ENCODE measurements at places on chromosomes 1 and 21.
A peak's percentile ranks its signal among the peaks of the same experiment; 100 is the strongest.

DNA sequence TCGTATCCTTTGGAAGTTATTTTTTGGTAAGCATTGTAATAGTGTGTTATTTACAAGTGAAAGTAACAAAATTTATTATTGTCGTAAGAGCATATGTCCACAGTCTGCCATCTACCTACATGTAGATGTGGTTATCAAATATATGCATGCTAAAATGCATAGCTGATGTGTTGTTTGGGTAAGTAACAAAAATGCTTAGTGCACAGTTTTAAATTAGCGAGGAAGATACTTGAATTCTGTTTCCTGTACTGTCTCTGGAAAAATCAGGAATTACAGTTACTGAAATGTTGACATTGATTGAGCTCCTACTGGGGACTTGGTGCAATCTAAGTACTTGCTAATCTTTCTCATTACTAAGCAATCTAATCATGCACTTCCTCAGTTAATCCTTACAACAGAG is 14.3 kb downstream of the WDR64 start:
- DNase-seq, result no peak

- DNase-seq, result no peak
Observed at GRCh38 chr1:224235813-224236493, 52.9 kb downstream of the DEGS1 start.

GRCh38 chr1:190001187-190001586 is 476.5 kb downstream of the BRINP3 start:
- peak; percentile 28 for DNase-seq

- no peak for DNase-seq
Observed at GRCh38 chr1:69861641-69862040, 293.9 kb downstream of the LRRC7 start.

DNA sequence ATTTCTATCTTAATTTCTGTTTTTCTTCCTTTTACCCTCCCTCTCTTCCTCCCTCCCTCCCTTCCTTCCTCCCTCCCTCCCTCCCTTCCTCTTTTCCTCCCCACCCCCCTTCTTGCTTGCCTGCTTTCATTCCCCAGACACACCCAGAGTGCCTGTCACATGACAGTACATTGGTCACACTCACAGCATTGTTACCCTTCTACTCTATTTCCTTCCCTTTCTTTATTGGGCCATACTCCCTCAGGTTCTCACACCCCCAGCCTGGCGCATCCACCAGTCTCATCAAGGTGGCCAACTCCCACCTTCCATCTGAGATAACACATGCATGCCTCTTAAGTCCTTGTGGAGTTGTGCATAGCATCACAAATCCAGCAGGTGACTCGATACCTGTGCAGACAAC is 10.9 kb downstream of the TMPRSS3 start:
- no peak for DNase-seq

- DNase-seq, result no peak
Observed at GRCh38 chr1:89525169-89525855, 683 bp downstream of the LRRC8B start.

DNA sequence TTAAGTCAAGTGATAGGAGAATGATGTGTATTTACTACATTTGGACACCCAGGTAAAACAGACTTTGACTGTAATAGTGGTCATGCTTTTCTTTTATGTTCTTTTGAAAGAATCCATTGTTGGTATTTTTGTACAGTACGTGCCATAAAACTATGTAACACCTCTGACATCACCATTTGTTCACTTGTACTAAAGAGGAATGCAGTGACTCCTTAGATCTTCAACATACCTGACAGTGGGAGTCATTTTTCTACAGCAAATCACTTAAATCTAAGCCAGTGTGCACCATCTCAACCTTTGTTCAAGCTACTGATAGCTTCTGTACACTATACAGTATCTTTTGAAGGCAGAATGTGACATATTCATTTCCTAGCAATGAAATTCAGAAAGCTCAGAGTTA is 6.3 kb upstream of the PLD5 start:
- DNase-seq, result peak; percentile 3

DNA sequence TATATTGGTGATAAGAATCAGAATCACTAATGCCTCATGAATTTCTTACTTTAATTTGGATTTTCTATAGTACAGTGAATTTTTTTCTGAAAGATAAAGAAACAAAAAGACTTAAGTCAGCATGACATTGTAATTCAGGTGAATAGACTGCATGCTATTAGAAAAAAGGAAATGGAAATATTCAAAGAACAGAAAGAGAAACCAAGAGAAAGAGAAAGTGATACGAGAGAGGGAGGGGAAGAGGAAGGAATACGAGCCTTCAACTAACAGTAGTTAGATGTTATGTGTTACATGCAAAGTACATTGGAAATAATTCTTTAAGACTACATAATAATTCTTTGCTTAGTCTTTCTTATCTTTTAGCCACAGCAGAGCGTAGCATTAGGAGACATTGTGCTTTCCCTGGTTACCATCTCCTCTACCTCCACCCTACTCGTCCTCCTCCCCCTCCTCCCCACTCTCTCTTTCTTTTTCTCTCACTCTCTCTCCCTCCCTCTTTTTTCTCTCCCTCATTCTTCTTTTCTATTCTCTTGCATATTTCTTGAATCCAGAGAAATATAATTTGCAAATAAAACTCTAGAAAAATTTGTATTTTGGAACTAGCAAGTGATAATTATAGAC is 46.4 kb upstream of the ADGRL4 start:
- DNase-seq, result no peak

- no peak for DNase-seq
Observed at GRCh38 chr21:15278279-15278678, 213.5 kb upstream of the NRIP1 start.

DNA sequence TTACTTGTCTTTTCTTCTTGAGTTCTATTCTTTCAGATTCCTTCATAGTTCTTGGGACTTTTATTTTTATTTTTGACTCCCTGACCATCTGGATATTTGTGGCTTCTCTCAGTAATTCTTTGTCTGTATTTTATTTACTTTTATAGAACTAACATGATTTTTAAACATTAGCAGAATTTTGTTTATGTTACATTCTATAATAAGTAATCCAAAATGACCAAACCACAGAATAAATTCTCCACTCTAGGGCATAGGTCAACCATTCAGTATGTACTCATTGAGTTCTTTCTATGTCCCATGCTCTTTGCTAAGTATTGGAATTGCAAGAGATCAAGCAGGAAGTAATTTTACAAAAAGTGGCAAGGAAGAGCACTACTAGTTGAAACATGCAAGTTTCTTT is 969.0 kb downstream of the TTLL7 start:
- peak; percentile 57 for DNase-seq

DNA sequence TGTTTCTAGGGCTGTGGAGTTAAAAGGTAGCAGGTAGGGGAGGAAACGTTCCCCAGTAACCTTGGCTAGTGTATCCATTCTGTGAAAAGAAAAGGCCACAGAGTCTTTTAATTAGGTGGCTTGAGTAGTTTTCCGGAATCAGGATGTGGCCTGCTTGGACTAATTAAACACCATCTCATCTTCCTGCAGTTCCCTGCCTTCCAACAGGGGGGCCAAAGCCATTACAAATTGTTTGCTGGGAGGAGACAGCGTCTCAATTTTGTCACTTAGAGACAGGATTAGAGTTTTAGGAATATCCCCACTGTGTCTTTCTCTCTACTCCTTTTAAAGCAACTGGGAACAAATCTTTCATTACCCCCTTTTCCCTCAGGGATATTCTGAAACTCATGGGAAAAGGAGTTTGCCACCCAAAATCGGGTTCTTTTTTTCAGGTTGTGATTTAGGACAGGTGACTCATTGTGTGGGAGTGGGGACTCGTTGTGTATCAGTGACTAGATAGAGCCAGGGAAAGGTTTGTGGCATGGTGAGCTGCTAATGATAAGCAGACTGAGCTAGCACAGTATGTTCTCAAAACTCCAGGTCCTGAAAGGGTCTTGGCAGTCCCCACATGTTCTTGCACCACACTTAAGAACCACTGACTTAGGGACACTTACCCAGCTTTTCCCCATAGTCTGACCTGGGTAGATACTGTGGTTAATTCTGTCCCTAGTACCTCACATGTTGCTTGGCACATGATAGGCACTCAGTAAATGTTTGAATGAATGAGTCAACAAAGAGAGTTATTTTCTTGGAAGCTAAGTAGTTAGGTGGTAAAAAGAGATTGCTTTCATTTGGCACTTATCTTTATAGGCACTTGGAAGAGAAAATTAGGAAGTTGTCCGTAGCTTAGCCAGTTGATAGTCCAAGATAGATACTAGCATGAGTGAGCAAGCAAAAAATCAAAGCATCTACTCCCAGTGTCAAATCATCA is 22.5 kb downstream of the INTS3 start:
- DNase-seq, result no peak

- DNase-seq, result no peak
Observed at GRCh38 chr1:153553830-153554541, 4.9 kb upstream of the S100A3 start.

- DNase-seq, result peak; percentile 8
Observed at GRCh38 chr1:187476671-187477070, 647.9 kb downstream of the PLA2G4A start.

DNA sequence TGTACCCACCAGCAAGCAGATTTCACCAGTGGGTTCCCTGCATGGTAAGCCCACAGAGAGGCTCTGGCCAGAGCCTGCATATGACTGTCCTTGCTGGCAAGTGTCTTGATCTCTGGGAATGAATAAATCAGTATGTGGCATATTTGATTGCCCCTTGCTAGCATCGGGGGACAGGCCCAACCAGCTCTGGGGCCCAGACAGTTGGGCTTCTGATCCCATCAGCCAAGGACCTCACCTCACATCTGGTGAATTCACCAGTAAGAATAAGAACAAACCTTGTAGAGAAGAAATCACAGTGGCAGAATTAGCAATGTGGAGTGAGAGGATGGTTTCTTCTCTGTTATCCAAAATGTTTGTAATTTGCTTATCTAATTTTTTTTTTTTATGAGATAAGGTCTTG is 15.9 kb downstream of the SLC1A7 start:
- DNase-seq, result no peak

DNA sequence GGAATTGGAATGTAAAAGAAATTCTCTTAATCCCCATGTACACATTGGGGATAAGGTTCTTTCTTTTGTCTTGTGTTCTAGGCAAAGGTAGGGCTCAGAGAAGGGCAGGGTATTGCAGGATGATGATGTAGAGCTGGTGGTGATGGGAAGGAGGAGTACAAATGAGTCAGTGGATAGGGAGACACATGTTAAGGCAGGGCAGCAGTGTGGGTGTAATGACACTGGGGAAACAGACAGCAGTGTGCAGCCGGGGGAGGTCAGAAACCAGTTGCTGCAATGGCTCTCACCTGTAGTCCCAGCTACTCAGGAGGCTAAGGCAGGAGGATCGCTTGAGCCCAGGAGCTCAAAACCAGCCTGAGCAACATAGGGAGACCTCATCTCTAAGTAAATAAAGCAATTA is 5.1 kb downstream of the NLRP3 start:
- DNase-seq, result no peak

- DNase-seq, result no peak
Observed at GRCh38 chr1:95140791-95141190, 23.6 kb downstream of the TLCD4 start.

DNA sequence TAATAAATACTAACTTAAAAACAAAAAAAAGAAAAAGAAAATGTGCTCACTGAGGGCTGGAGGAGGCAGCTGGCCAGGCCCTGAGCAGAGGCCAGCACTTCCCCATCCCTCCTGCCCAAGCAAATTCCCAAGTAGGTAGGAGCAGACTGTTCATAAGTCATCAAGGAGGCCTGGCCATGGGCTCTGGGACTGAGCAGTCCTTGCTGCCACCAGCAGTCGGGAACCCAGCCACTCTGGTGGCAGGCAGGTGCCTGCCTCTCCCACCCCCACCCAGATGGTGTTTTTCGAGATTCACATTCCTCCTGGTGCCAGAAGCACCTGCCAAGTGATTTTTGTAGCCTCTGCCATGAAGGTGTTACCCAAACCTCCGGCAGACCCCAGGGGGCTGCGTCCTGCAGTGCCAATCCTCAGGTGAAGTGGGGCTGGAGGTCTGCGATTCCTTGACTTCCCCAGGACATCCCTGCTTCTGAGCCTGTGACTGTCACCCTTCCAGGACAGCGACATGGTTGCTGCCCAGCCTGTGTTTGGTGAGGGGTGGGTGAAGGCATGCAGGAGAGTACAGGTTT is 204.2 kb upstream of the TMEM51 start:
- DNase-seq, result no peak

DNA sequence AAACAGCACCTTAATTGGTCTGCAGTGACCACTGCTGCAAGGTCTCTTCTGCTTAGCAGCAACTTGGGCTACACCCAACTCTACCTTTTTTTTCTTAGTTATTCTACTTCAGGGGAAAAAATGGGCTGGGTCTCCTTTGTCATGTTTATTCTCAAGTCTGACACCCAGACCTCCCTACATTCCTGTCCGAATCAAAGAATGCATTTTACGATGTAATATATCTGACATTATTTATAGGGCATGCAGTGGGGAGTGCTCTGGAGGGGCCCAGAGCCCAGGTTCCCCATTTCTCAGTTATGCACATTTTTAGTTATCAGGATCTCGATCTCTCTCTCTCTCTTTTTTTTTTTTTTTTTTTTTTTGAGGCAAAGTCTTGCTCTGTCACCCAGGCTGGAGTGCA is 50.5 kb downstream of the OPTC start:
- DNase-seq, result no peak

- no peak for DNase-seq
Observed at GRCh38 chr1:165937829-165938228, 110.4 kb downstream of the UCK2 start.

- no peak for DNase-seq
Observed at GRCh38 chr1:54582566-54583306, 34.7 kb downstream of the ACOT11 start.

- peak; percentile 53 for DNase-seq
Observed at GRCh38 chr1:208006258-208006920, 95.5 kb upstream of the CD34 start.

- DNase-seq, result no peak
Observed at GRCh38 chr1:180909005-180909414, 3.7 kb upstream of the KIAA1614 start.

DNA sequence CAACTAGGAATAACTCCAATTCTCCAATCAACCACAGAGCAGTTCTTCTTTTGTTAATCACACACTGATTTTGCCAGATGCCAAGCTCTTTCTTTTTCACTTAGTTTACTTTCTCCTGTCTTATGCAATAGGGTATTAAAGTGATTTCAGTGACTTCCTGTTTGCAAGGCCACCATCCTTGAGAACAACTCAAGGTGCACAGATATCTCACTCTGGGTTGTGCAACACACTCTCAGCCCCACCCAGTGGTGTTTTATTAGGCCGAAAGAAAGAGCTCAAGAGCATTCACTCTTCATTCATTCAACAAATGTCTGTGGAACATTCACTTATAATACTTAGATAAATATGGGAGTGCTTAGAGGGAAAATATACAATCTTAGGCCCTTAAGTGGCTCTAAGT is 352.5 kb downstream of the ZNF326 start:
- no peak for DNase-seq

DNA sequence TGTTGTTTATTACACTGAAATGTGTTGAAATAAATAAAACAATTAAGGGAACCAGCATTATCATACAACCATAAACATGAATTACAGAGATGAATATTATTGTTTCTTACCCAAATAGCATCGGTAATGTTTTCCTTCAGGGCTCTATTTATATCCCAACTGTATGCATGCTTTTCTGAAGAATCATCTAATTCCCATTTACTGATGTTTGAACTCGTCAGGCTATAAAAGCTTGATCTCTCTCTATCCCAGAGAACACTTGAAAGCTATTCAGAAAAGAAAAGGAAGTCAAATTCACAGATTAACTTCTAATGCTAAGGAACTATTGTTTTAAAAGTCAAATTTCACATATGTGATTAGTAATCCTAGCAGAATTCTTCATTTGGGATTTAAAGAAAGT is 12.4 kb downstream of the NUP133 start:
- DNase-seq, result no peak

Data from fibroblast of skin of abdomen (primary cell).